ENCODE measurements at places on chromosomes 16 and 17.

DNA sequence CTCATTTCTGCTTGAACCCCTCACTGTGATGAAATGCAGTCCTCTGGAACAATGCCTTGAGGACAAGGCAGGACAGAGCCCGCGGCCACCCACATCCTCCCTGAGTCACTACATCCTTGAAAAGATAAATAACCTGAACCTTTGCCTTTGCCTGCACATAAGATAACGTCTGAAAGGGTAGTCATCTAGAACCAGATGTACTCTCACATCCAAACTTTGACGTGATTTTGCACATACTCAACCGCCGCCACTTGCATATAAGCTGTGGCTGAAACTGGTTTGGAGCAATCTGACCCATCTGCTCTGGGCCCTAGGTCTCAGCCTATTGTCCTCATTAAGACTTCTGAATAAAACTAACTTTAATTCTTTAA lies 252.1 kb downstream of the PHKB start:
- no peak overlapping the region for H3K4me3 ChIP-seq
- H3K4me1 ChIP-seq: no peaks in the 10 kb centered on the region
- H3K27ac ChIP-seq: no peak overlapping the region
- no peak for DNase-seq

DNA sequence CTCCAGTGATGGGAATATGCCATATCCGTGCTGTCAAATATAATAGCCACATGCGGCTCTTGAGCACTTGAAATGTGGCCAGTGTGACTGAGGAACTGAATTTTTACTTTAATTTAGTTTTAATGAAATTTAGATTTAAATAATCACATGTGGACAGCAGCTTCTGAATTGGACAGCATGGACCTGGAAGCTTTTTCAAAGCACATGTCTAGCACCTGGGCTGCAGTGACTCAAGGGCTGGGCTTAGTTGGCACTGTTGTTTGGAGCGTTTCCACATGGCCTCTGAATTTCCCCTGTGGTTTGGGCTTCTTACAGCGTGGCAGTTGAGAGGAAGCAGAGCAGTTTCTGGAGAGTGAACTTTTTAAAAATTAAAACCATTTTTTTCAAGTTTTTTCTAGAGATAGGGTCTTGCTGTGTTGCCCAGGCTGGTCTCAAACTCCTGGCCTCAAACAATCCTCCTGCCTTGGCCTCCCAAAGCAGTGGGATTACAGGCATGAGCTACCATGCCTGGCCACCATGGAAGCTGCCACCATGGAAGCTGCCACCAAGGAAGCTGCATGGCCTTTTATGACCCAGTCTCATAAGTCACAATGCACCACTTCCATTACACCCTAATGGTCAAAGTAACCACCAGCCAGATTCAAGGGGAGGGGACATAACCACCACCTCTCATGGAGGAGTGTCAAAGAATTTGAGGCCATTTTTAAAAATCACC lies 6.7 kb upstream of the TOB1 start:
- peaks cover 27% of the 10 kb centered on the region for H3K4me1 ChIP-seq
- DNase-seq: no peak
- H3K36me3 ChIP-seq: no peaks in the 10 kb centered on the region
- H3K27ac ChIP-seq: no peak overlapping the region
- H3K4me3 ChIP-seq: no peak overlapping the region

GRCh38 chr16:67936124-67936879 lies at the start of gene PSMB10:
PSMB10 (minus strand) TSS chr16:67936850; CDS start chr16:67936749, 101 bp downstream.
- peak within 1 kb of the TSS; percentile 100 for H3K4me3 ChIP-seq
- peak within 1 kb of the TSS; percentile 98 for H3K27ac ChIP-seq
- peak; percentile 47 for DNase-seq

GRCh38 chr16:12535535-12536411 lies 267.9 kb downstream of the CPPED1 start:
- no peak overlapping the region for H3K27ac ChIP-seq
- H3K4me3 ChIP-seq: no peak overlapping the region
- peaks cover 17% of the 10 kb centered on the region for H3K27me3 ChIP-seq
- H3K36me3 ChIP-seq: no peaks in the 10 kb centered on the region
- peak; percentile 64 for DNase-seq
- peaks cover 11% of the 10 kb centered on the region for H3K4me1 ChIP-seq

DNA sequence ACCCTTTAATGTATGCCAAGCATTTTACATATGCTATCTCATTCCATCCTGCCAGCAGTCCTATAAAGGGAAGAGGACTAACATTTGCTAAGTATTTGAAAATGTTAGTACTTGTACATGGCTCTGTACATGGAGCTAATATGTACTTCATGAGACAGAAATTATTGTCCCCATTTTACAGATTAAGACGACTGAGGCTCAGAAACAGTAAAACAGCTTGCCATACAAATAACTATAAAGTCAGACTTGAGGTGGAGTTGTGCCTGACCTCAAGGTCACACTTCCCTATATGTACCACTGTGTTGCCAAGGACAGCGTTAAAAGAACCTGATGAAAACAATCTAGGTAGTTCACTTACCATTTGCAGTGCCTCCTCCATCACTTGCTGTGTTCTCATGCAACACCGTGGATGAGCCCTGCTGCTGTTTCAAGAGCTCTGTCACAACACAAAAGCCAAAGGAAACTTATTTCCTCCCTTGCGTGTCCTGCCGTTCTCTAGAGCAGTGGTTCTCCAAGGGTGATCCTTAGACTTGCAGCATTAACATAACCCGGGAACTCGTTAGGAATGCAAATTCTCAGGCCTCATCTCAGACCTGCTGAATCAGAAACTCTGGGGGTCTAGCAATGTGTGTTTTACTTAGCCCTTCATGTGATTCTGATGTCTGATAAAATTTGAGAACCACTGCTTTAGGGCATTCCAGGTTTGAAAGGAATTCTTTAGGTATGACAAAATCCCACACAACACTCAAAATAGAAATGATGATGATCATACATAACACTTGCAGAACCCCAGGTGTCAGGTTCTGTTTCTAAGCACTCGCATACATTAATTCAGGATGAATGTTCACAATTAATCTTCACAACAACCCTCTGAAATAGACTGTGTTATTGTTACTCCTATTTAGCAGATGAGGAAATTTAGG lies 51.2 kb upstream of the MTMR4 start:
- DNase-seq: no peak
- no peak overlapping the region for H3K27ac ChIP-seq
- H3K4me3 ChIP-seq: no peak overlapping the region
- peaks cover 25% of the 10 kb centered on the region for H3K27me3 ChIP-seq
- peaks cover 6% of the 10 kb centered on the region for H3K4me1 ChIP-seq
- no peaks in the 10 kb centered on the region for H3K36me3 ChIP-seq

- no peak overlapping the region for H3K27ac ChIP-seq
- H3K4me3 ChIP-seq: no peak overlapping the region
- DNase-seq: no peak
- H3K27me3 ChIP-seq: peaks cover 15% of the 10 kb centered on the region
- H3K4me1 ChIP-seq: peaks cover 41% of the 10 kb centered on the region
- no peaks in the 10 kb centered on the region for H3K36me3 ChIP-seq
Measured at GRCh38 chr17:79155701-79156100, 81.1 kb downstream of the ENGASE start.
